Activated CD4-positive, CD25-positive, alpha-beta regulatory T cell treated with anti-CD3 and anti-CD28 coated beads, Interleukin-2, amount 50 U/mL, for 72 hours (primary cell): ENCODE measurements at places on chromosomes 5 and 9.

DNA sequence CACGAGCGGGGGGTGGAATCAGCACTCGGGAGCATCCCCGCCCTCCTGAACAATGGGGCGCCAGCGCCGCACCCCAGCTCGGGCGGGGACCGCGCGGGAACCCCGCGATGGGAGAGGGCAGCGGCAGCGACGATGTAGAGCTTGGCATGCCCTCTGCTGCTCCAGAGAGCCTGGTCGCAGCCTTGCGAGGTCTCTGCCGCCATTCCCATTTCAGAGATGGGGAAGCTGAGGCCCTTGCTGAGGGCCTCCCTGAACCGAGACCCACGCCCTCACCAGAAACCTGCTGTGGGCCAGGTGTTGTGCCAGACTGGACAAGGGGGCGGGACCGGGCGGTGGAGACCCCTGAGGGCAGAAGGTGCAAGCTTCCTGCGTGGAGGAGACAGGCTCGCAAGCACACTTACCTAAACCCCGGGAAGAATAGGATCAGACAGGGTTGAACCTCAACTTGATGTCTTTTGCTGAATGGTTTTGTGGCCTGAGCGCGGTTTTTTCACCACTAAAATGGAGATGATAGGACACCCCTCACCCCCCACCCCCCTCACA, 647 bp upstream of the MEGF9 start:
- DNase-seq = no peak

DNA sequence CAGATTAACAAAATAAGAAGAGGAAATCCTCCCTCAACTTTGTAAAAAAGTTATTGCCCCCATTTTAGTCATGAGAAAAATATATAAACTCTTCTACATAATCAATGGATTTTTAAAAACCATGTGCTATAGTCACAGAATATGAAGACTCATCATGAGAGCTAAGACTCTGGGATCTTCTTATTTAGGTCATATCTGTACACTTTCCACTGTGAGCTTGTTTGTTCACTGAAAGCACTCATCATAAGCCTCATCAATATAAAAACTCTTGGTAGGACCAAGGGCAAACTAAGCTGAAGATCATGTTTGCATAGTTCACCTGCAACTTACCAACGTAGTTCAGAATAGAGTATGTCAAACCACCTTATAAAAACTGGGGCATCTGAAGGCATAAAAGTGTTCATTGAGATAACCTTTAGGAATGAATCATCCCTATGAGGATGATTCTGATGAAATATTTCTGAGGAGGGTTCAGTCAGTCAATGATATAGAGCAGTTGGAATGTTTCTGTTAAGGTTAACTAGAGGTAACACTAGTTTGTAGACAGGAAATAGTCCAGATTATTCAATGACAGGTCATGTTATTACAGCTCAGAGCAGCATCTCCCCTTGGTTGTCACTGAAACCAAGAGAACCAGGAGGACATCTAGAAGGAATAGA, 289.9 kb upstream of the SMC2 start:
- no peak for DNase-seq

- DNase-seq = no peak
Observed at GRCh38 chr5:98391921-98392625, 381.4 kb upstream of the RGMB start.

GRCh38 chr9:37480759-37481158, 5.0 kb upstream of the POLR1E start:
- DNase-seq = no peak

- DNase-seq = peak; percentile 86
Observed at GRCh38 chr9:89602978-89603766, 1.6 kb upstream of the GADD45G start.

DNA sequence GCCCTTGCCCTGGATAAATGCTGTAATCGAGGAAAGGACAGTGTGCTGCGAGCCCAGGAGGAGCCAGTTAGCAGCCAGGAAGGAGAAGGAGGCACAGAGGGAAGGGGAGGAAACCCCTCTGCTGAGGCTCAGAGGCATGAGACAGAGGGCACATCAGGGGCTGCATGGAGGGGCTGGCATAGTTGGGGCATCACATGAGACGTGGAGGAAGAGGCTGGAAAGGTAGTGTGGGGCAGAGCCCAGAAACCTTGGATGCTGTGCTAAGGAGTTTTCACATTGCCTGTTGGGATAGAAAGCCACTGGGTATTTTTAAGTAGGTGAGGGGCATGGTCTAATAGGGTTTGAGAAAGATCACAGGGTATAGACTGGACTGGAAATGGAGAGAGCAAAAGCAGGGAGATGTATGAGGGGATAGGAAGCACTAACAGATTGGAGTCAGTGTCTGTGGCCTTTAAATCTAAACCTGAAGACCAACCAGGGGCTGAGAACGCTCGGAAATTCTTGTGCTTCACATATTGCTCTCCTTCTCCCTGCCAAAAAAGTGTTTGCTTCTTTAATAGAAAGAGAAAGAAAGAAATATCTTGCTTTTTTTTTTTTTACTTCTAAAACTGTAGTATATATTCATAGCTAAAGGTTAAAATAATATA, 33.0 kb upstream of the ANGPTL2 start:
- DNase-seq = no peak

DNA sequence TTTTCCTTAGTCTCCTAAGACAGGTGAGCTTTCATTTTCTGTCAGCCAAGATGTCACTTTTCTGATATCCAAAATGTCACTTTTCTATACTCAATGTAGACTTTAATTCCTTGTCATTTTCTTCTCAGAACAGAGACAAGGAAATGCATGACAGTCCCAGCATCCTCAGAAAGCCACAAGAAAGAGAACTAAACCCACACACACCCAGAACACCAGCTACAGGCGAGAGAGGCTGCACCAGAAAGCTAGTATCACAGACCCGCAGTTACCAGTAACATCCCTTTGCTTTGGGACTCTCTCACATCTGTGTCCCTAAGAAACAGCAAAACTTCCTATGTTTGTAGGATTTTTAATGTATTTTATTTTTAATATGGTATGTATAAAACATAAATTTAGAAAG, 17.1 kb downstream of the TRMO start:
- no peak for DNase-seq

DNA sequence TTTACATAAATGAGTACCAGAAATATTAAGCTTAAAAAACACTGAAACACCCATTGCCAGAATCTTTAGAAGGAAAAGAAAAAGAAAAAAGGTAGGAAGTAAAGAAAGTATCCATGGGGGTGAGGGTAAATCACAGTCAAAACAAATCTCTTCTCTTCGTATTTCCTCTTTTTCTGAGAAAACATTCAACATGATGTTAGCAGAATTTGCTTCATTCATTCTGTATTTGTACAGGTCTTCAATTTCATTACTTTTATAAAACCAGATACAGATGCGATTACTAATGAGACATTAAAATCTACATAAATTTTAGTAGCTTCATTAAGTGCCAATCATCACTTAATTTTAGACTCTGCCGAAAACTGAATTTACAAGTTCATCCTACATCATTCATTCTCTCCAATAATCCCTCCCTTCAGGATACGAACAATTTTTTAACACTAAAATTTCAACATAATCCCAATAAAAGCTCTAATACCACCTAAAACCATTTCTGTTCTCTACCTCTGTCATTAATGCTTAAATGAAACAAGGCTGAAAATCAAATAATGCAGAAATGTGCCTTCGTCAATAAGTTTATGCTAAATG, 7.0 kb downstream of the NR3C1 start:
- DNase-seq = no peak

DNA sequence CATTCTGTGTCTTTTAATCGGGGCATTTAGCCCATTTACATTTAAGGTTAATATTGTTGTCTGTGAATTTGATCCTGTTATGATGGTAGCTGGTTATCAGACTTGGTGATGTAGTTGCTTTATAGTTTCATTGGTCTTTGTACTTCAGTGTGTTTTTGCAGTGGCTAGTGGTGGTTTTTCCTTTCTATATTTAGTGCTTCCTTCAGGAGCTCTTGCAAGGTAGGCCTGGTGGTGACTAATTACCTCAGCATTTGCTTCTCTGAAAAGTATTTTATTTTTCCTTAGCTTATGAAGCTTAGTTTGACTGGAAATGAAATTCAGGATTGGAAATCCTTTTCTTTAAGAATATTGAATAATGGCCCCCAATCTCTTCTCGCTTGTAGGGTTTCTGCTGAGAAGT, 156.9 kb downstream of the CNTLN start:
- DNase-seq = no peak

DNA sequence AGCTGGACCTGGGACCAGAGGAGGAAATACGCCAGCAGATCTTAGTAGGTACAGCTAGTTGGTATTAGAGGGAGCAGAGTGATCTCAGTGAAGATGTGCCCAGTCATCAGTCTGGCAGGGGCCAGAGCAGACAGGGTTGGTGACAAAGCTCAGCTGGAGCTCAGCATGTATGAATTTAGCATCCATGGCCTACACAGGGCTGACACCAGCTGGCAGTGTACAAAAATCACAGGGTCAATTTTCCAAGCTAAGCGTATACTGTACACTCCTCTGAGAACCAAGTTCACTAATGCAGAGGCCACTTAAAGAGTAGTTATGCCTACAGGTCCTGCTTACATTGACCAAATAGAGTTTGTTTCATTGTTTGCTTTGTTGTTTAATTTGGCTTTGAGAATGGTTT, 146.6 kb downstream of the SLC24A2 start:
- no peak for DNase-seq

DNA sequence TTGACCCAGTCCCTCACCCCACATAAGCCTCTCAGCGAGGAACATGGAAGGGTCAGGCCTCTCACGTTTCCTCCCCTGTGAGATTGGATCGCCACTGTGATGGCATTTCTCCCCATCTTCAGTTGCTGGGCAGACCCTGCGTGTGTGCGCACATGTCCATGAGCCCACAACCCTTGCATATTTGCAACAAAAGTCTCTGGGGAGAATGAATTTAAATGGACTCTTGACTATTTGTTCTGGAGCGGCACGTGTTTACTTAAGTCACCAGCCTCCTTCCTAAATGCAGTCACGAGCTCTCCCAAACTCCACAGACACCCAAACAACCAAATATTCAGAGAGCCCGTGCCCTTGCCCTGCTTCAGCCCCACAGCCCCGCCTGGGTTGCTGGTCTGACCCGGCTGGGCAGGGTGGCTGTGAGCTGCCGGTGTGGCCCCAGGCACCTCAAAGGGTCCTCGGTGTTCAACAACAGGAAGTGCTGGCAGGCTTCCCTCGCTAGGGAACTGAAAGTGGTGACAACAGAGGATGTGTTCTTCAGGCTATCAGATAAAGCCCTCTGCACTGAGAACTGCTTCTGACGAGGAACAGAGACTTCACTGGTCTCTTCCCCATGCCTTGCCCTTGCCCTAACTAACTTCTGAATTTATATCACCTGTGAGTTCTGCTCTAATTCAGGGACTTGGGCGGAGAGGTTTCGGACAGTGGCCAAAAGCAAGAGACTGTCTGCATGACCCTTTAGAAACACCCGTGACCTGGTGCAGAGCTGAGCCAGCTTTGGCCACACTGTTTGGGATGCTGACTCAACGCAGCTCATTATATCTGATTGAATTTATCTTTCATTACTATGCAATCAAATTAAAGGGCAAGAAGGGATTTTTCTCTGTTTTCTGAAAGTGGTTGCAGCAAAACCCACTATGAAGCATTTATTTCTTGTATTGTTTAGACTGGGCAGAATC, 19.2 kb upstream of the CD180 start:
- peak; percentile 69 for DNase-seq

DNA sequence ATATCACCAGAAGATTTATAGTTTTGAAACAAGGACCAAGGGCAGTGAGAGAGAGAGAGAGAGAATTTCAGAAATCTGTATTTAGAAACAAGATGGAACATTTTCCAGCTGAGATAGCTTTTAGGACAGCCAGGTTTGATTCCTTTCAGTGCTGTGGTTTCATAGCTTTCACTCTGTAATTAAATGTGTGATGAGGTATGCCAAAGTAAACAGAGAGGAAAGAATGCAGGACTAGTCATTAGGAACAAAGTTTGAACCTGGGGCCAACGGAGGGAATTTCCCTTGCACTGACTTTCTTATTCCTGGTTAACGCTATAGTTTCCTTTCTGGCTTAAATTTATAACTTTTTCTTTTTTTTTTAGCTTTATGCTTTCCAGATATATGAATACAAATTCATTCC, 10.0 kb upstream of the CCL28 start:
- no peak for DNase-seq

DNA sequence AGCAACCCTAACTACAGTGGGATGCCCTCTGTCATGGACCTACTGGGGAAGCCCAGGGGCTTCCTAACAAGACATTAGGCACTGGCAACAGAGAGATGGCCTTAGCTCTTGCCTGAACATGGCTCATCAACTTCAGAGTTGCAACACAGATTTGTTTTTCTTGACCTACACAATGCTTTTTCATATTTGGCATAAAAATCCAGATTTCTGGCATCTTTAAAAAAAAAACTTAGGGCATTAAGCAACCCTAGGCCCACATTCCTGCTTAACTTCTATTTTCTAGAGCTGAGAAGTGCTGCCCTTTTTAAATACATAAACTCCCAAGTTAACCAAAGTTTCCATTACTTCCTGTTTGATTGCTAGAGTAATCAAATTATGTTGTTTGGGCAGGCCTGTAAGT, 8.0 kb downstream of the GRIA1 start:
- no peak for DNase-seq

DNA sequence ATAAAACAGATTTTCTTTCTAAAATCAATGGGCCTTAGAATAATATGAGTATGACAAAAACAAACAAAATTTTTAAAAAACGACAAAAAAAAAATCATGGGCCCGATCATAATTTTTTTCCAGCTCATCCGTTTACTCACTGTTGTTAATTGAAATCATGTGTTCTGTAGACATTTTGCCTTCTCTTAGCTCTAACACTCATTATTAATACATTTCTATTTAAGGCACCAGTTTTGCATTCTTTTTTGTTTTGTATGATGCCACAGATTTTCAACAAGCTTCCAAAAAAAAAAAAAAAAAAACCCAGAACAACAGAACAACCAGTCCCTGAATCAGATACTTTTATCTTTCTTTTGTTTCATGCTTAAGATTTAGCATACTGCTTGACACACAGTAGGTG, 86.4 kb downstream of the PRLR start:
- DNase-seq = no peak

- DNase-seq = no peak
Observed at GRCh38 chr5:168104350-168104749, 187.1 kb upstream of the WWC1 start.
